Dermis blood vessel endothelial cell (primary cell): ENCODE measurements at places on chromosomes 4 and X.
A peak's percentile ranks its signal among the peaks of the same experiment; 100 is the strongest.

DNA sequence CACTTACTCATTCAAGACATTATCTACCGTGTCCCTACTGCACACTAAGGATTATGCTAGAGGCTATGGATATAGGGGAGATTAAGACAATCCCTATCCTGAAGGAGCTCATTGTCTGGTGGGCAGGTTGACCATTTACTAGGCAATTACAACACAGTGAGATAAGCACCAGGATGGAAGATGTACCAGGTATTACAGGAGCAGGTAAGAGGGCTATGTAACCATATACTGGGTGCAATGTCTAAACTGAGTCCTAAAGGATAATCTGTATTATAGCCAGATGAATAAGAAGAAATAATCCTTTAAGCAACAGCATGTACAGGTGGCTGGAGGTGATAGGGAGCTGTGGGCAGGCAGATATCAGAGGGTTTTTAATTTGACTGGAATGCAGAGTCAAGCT lies 113.3 kb upstream of the TBC1D9 start:
- no peak for DNase-seq

DNA sequence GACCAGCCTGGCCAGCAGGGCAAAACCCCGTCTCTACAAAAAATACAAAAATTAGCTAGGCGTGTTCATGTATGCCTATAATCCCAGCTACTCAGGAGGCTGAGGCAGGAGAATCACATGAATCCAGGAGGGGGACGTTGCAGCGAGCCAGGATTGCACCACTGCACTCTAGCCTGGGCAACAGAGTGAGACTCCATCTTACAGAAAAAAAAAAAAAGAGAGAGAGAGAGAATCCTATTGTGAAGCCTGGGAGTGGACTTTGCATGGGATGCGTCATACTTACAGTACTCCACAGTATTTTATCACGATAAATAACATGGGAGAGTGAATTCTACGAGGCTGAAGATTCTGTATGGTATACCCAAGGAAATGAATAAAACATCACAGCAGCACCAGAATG lies 139.6 kb downstream of the AASDH start:
- no peak for DNase-seq

- no peak for DNase-seq
Observed at GRCh38 chr4:144461906-144462305, 184.1 kb upstream of the HHIP start.

- no peak for DNase-seq
Observed at GRCh38 chrX:132790329-132790728, 168.1 kb downstream of the HS6ST2 start.

DNA sequence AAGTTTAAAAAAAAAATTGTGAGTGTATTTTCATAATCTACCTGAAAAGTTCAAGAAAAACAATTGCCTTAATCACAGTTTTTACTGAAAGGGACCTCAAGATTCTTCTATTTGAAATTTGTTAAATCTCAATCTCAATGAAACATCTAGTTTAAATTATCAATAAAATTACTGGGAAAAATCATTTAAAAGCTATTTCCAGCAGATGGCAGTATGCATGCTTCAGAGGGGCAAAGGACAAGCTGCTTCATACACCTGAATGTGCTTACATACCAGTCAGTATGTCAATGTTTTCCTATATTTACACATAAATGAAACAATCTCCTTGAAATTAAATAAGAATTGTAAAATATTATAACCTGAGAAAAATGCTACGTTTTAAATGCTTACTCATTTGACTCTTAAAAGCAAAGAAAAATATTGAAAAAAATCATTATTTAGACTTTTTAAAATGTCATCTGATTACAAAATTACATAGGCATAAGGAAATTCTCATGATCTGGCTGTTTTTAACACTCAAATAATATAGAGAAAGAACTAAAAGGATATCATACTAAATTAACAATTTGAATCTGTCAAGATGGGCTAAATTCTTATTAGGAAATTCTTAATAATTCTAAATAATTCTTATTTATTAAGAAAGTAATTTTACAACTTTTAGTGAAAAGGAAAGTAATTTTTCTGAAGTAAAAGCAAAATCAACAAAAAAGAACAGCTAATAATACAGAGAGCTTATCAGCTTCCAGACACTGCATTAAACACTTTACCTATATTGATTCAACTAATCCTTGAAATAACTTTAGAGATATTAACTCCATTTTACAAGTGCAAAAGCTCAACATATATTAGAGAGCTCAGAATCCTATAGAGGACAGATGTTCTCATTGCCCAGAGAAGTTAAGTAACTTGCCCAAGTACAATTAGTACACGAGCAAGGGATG lies 242.1 kb downstream of the ADAMTS3 start:
- peak; percentile 59 for DNase-seq

GRCh38 chr4:42654631-42655268 lies 2.2 kb downstream of the ATP8A1 start:
- DNase-seq: peak; percentile 49

GRCh38 chr4:26916195-26916594 lies 55.6 kb downstream of the STIM2 start:
- DNase-seq: no peak

DNA sequence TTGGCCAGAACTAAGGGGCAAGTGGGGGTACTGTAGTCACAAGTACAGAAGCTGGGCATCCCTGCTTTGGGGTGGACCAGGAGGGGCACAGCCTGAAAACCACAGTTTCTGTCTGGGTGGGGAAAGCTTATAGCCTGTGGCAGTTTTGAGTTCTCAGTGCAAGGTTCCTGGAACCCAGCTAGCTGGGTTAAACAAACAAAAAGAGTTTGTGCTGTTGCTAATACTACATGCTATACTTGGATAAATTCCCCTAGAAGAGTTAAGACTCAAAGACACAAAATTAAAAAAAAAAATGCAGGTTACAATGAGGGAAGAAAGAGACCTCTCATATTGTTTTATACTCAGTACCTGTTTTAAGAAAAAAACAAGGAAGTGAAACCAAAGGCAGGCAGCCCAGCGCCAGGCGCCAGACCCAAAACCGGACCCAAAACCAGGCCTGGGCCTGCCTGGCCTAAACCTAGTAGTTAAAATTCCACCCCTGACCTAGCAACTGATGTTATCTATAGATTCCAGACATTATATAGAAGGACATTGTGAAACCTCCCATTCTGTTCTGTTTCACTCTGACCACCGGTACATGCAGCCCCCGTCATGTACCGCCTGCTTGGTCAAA lies 50.8 kb downstream of the SLC2A9 start:
- DNase-seq: no peak

- peak; percentile 3 for DNase-seq
Observed at GRCh38 chr4:52407545-52407944, 251.6 kb downstream of the USP46 start.

DNA sequence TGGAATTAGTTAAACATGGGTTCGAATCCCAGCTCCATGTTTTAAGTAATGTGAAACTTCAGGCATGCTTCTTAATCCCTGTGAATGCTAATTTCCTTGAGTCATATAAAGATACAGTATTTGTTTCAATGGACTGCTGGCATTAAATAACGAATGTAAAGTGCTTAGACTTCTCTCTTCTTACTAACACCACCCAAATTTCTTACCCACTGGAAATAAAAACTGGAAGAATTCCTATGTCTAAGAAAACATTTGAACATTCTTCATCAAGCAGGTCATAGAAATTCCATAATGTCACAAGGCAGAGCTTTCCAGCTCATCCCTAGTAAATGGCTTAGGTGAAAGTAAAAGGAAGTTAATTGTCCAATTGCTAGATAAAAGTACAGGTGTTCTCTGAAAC lies 172.5 kb downstream of the ANK2 start:
- no peak for DNase-seq

GRCh38 chr4:53647547-53647946 lies 56.3 kb upstream of the LNX1 start:
- no peak for DNase-seq

GRCh38 chr4:53478671-53479456 lies 101.4 kb downstream of the FIP1L1 start:
- peak; percentile 11 for DNase-seq

GRCh38 chr4:61406677-61407076 lies 206.6 kb downstream of the ADGRL3 start:
- no peak for DNase-seq

DNA sequence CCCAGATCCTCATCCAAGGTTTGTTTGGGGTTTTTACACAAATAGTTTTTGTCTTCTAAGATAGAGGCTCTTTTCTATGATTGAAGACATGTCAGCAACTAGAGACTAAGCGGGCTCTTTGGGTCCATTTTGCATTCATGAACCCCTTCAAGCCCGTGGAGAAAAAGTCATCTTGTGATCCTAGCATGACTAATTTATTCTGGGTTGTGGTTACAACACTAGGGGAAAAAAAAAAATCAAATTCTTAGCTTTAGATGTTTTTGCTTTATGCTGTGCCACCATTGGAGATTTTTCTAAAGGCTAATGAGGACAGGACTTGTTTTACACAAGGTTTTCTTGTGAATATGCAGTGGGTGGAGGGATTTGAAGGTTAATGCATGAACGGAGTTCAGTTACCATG lies 440.0 kb downstream of the PCDH7 start:
- DNase-seq: no peak

GRCh38 chr4:108366716-108367115 lies 198.0 kb upstream of the LEF1 start:
- no peak for DNase-seq

GRCh38 chrX:28757290-28757689 lies 170.0 kb downstream of the IL1RAPL1 start:
- no peak for DNase-seq
